Right ventricle myocardium superior (tissue), 1 donor: ENCODE measurements at places on chromosomes 6 and 20. TPM values are rescaled to one million over a fixed set of nuclear protein-coding genes. Genes with fewer than 3 reads are reported as not detected.

DNA sequence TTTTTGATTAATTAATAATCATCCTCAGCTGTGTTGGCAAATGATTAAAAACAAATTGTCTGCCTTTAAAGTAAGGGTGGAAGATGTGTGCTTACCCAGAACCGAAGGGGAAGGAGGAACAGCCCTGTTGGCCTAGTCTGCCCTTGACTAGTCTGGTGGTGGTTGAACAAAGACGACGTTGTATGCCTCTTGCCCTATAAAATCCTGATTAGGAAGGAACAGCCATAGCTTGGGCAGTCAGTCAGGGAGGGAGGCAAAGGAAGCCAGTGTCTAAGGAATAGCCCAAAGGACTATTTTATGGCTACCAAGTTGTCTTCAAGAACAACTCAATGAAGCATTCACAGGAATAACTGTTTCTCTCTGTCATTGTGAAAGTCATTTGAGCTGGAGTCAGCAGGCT is 70.7 kb downstream of the PRDM1 start:
- DNase-seq: no peak

DNA sequence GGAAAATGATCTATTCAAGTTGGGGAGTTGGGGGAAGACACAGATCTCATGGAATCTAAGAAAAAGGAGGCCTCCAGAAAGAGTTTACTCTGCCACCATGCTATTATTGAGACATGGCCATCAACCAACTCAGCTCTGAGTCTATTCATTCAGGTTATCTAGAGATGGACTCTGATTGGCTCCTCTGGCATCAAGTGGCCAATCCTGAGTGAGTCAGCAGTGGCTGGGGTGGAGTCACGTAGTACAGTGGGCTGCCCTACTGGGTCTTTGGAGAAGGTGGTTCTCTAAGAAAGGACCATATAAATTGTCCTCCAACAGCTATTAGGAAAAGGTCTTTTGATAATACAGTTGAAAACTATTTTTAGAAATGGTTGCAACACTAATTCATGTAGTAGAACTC is 42.1 kb downstream of the LYRM2 start:
- no peak for DNase-seq

- DNase-seq: no peak
These were observed 3.5 kb downstream of the GATA5 start for GRCh38 chr20:62472138-62472940.

- DNase-seq: no peak
These were observed 136.8 kb downstream of the ZDHHC14 start for GRCh38 chr6:157517601-157518359.

- DNase-seq: peak; percentile 68
These were observed 51.2 kb upstream of the RNF182 start for GRCh38 chr6:13873288-13874190.

DNA sequence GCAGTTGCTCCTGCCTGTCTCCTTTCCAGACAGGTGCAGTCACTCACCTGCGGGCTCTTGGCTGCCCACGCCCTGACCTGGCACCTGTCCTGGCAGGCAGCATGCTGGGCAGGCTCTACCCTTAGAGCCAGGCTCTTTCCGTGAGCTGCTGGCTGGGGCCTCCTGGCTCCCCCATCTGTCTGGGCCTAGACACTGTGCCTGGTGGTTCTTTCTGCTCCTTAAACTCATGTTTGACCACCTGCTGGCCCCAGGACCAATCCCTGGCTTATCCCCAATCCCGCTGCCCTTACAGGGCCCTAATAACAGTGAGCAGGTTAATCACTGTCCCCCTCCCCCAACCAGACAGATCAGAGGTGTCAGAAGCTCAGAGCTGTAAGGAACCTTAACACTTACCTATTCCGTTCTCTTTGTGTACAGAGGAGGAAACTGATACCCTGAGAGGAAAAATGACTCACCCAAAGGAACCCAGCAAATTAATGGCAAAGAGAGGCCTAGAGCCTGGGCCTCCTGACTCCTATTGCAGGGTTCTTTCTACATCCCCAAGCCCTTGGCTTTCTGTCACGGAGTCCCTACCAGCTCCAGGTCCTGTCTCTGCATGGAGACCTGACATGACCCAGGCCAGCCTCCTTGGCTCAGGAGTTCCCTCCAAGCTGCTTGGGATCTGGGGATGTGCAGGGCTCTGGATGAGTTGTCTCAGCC is 54.7 kb downstream of the RAB44 start:
- no peak for DNase-seq

- peak; percentile 91 for DNase-seq
These were observed at the start of gene ULBP2 for GRCh38 chr6:149941583-149942460. Gene ULBP2, plus strand, starts transcription at chr6:149942014. Its CDS starts 59 bp downstream, at chr6:149942073.

The NEU1 gene
- total RNA-seq: 24.1 TPM

GRCh38 chr6:41936073-41936837 is 5.4 kb downstream of the CCND3 start:
- DNase-seq: peak; percentile 81

DNA sequence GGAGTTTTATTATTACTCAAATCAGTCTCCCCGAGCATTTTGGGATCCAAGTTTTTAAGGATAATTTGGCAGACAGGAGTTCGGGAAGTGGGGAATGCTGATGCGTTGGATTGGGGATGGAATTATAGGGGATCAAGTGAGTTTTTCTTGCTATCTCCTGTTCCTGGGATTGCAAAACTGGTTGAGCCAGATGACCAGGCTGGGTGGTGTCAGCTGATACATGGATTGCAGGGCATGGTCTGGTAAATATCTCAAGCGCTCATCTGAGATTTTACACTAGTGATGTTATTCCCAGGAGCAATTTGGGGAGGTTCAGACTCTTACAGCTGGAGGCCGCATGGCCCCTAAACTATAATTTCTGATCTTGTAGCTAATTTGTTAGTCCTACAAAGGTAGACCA is 54.7 kb downstream of the ENPP1 start:
- no peak for DNase-seq

- DNase-seq: no peak
These were observed 82.7 kb downstream of the SH3BGRL2 start for GRCh38 chr6:79713701-79714322.

The SNTA1 gene
- 215 TPM for total RNA-seq

The GSS gene
- 15.7 TPM for total RNA-seq

The ZC2HC1B gene
- total RNA-seq: not detected

GRCh38 chr6:64415926-64416325 is 780.3 kb downstream of the PHF3 start:
- DNase-seq: no peak

The PLA2G7 gene
- total RNA-seq: 0.27 TPM

The CST5 gene
- not detected for total RNA-seq

The GGTLC1 gene
- not detected for total RNA-seq

GRCh38 chr6:15245361-15246216 is at the start of gene JARID2:
Gene JARID2, plus strand, starts transcription at chr6:15246069. Its CDS starts 471 bp downstream, at chr6:15246540.
- peak; percentile 99 for DNase-seq

- DNase-seq: no peak
These were observed 51.8 kb upstream of the MYB start for GRCh38 chr6:135129136-135129856.

The PROKR2 gene
- total RNA-seq: not detected

GRCh38 chr20:19451923-19452295 is 239.5 kb downstream of the SLC24A3 start:
- no peak for DNase-seq

GRCh38 chr20:23147647-23147963 is 61.5 kb upstream of the CD93 start:
- DNase-seq: no peak

The SIRPB1 gene
- 0.35 TPM for total RNA-seq

The OR12D3 gene
- total RNA-seq: not detected

The PEX3 gene
- 17.9 TPM for total RNA-seq

- no peak for DNase-seq
These were observed 119.7 kb downstream of the GRIK2 start for GRCh38 chr6:101513181-101513580.

The DDX27 gene
- 12.2 TPM for total RNA-seq

DNA sequence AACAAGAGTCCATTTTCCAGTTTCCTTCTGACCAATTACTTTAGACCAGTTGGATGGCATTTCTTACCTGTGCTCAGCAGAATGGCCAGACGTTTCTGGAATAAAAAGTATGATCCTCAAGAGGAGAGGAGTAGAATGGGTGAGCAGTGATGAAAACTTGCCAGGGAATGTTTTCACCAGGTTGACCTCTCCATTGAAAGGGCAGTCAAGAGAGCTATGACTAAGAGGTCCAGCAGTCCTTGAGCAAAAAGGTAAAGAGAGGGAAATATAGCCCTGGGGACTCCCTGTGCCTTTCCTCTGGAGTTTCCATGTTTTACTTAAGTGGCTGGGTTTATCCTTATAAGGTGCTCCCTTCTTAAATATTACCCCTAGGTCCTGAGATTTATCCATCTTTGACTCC is 210.9 kb downstream of the TBX18 start:
- no peak for DNase-seq

The TEAD3 gene
- 25.4 TPM for total RNA-seq

- no peak for DNase-seq
These were observed 6.3 kb downstream of the SMOC2 start for GRCh38 chr6:168447282-168447681.

The C20orf202 gene
- 0.35 TPM for total RNA-seq

The BMP7 gene
- 23.2 TPM for total RNA-seq
